ENCODE measurements at places on chromosomes 16 and 17.
A peak's percentile ranks its signal among the peaks of the same experiment; 100 is the strongest.

DNA sequence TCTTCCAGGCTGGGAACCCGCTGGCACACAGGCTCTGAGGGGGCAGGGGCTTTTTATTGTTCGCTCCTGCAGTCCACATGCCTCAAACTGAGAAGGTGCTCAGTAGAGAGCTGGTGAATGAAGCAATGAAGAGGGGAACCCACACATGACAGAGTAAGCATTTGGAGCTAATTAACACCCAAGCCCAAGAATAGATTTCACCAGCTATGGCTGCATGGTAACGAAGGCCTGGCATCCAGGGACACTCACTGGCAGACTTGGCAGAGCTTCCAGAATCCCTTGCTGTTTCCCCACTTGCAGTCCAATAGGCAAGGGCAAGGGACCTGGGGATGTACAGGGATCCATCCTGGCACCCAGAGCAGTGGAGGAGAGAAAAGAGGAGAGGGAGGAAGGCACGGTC is 12.2 kb downstream of the FLOT2 start:
- DNase-seq: no peak

DNA sequence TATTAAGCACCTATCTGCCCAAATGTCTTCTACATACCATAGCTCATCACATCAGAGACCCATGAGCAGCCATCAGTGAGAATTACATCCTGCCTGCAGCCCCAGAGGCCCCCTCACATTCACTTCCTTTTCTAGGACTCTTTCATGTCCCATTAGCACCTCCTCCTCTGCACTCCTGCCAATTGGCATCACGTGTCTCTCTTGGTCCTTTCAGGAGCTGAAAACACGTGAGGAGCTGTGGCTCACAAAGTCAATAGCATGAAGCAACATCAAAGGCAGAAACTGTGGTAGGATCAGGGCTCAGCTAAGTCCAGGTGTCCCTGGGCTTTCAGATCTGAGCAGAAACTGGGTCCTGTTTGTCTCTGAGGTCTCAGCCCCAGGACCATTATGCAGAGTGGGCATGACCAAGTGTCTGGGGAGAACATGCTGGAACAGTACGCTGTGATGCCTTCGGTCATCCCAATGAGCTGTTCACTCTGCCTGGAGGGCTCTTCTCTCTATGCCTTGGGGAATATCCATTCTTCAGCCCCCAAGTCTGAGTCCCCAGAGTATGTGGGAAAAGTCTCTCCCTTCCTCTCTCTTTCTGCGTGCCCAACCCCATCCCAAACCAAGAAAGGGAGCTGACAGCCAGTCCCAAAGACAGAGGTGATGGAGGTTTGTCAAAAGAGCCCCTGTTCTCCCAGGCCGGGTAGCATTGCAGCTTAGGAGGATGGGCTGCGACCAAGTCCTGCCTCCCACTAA is 457.0 kb upstream of the CDH5 start:
- DNase-seq: no peak

DNA sequence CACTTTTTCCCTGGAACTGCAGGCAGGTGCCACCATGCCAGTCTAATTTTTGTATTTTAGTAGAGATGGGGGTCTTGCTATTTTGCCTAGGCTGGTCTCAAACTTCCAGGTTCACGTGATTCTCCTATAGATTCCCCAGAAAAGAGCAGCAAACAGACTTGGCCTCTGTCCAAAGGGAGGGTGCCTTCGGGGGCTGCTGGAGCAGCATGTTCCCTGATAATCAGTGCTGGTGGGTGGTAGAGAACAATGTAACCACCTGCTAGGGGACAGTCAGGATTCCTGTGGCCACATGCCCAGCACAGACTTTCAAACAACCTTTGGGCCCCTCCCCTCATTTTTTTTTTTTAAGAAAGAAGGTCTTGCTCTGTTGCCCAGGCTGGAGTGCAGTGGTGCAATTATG is 14.2 kb upstream of the CCNF start:
- DNase-seq: no peak

DNA sequence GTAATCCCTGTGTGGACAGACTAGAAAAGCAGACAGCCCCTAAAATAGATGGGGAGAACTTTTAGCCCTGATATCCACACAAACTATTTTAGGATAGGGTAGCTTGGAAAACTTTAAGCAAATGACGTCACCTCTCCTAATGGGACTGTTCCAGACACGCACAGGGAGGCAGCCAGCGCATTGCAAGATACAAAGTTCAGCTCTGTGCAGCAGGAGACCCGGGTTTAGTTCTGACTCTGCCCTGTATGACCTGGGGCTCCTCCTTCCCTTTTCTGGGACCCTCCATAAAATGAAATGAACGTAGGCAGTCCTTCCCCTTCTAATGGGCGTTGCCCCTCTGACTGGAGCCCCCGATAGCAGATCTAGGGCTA is 6.3 kb downstream of the ZNF689 start:
- no peak for DNase-seq

- DNase-seq: no peak
Observed at GRCh38 chr16:80947708-80948625, 58.7 kb downstream of the CMC2 start.

- no peak for DNase-seq
Observed at GRCh38 chr16:53932975-53933374, 229.0 kb downstream of the FTO start.

GRCh38 chr16:29306943-29307597 is 99.4 kb downstream of the NPIPB11 start:
- DNase-seq: no peak

DNA sequence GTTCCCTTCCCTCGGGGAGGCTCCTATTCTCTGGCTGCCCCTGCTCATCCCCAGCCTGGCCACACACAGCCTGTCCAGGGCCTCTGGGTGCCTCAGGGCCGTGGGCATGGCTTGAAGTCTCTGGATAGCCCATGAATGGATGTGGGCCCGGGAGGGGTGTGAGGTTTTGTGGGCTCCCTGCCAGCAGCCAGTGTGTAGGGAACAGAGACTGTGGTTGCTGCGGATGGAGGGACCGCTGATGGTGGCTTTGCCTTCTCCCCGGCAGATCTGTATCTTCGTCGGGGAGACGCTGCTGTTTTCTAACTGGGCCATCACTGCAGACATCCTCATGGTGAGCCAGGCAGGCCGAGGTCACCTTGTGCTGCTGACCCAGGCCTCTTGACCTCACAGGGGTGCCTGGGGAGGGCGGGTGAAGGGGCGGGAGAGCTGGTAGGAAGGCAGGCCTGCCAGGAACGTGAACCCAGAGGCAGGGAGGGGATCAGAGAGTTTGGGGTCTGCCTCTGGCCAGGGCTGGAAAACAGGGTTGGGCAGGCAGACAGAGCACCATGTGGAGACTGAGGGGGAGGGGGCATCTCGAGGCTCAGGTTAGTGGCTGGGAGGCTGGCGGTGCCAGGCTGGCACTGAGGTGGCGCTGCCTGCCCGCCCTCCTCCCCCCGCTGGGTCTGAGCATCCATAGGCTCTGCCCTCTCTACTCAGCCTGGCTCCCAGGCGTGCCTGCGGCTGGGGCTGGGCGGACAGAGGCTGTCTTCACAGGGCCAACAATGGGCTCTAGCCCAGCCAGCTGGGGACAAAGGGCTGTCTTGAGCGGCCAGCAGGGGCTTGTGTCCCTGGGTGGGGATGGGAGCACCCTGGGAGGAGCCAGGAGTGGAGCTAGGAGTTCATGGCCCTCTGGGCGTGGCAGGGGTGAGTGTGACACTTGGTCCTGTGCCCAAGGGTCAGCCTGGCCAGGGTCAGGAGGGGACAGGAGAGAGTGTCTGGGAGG is 21.4 kb downstream of the MYBBP1A start:
- DNase-seq: no peak

- no peak for DNase-seq
Observed at GRCh38 chr17:12391468-12391867, 274.2 kb upstream of the MYOCD start.

GRCh38 chr16:29007730-29008593 is 23.1 kb downstream of the LAT start:
- no peak for DNase-seq

- no peak for DNase-seq
Observed at GRCh38 chr16:25013049-25013448, 2.1 kb downstream of the ARHGAP17 start.

GRCh38 chr16:17213025-17213424 is 257.7 kb downstream of the XYLT1 start:
- no peak for DNase-seq

DNA sequence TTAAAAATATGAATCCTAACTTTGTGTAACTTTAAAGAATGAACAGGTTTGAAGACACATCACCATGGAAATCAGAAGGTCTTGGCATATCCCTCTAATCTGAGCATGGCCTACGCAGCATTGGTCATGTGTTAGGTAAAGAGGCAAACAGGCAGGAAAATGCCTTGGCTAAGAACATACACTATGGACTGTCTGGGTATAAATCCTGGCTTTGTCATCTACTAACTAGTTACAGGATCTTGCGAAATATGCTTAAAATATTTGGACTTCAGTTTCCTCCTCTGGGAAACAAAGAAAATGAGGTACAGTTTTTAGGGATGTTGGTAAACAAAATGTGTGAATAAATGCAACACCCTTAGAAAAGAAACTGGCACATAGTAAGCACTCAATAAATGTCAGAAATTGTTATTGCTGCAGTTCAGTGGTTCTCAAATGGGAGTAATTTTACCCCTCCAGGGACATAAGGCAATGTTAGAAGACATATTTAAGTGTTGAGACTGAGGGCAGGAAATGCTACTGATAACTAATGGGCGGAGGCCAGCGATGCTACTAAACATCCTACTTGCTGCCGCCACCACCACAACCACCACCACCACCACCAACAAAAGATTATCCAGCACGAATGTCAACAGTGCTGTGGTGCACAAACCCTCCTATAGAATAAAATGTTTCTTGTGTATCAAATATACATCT is 770.8 kb upstream of the SOX9 start:
- DNase-seq: no peak

GRCh38 chr16:12083631-12084030 is 107.1 kb downstream of the SNX29 start:
- DNase-seq: no peak

GRCh38 chr16:69840975-69841374 is 78.8 kb downstream of the WWP2 start:
- no peak for DNase-seq

DNA sequence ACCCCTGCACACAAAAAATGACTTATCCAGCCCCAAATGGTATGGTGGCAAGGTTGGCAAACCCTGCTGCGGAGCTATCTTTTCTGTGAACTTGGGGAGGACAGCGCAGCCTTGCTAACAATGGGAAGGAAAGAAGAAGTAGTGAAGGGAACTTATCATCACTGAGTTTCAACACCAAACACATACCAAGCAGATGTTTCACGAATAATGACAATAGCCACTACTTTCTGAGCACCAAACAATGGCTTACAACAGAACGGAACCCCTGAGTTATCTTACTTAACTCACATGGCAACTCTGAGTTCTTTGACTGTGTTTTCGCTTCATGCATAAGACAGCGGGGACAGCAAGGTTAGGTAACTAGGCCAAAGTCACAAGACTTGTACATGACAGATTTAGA is 148.9 kb downstream of the XYLT1 start:
- no peak for DNase-seq

DNA sequence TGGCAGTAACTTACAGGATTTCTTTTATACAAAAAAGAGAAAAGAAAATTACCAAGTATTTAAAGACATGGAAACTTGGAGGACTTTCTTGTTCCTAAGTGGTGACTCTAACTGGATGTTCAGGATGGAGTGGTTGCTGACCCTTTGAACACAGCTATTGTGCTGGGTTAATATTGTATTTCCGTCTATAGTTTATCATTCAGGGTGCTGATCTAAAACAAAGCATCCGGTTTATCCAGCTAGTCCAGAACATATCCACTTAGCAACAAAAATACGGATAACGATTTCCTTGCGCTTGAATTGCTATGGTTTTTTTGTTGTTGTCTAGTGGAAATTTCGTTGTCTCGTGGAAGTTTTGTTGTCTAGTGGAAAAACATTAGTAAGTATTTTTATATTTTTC is 38.2 kb downstream of the SNTB2 start:
- no peak for DNase-seq

DNA sequence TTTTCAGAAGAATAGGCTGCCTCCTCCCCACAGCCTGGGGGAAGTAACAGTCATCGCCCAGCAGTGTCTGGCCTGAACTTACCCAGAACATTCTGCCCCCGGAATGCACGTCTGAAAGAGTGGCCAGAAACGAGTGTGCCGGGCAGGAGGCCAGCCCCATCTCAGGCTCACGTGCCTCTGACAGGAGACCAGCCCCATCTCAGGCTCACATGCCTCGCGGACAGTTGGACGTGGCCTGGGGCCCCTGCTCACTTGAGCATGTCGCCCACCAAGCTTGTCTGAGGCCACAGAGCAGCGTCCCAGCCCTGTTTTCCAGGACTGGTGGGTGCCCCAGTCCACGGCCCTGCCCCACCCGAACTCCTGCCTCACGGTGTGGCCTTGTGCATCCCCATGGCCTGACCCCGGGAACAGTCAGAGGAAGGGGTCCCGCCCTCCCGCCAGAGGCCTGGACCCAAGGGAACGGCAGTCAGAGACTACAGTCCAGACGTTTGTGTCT is 16.3 kb upstream of the CDH15 start:
- peak; percentile 43 for DNase-seq

DNA sequence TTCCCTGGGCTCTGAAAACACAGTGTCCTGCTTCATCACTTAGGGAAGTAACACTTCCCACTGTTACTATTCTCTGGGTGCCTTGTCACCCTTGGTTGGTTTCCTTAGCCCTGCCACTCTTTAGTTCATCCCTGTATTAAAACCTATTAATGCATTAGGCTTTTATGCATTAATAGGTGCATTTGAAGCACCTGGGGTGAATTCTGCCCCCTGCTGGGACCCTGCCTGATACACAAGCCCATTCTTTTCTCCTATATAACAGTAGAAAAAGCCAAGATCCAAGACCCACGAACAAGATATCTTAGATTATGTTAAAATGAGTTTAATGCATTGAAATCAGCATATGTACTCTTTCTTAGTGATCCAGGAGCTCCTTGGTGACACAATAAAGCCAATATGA is 235.7 kb downstream of the PMP22 start:
- no peak for DNase-seq

- no peak for DNase-seq
Observed at GRCh38 chr16:67028167-67028695, 718 bp upstream of the CBFB start.

DNA sequence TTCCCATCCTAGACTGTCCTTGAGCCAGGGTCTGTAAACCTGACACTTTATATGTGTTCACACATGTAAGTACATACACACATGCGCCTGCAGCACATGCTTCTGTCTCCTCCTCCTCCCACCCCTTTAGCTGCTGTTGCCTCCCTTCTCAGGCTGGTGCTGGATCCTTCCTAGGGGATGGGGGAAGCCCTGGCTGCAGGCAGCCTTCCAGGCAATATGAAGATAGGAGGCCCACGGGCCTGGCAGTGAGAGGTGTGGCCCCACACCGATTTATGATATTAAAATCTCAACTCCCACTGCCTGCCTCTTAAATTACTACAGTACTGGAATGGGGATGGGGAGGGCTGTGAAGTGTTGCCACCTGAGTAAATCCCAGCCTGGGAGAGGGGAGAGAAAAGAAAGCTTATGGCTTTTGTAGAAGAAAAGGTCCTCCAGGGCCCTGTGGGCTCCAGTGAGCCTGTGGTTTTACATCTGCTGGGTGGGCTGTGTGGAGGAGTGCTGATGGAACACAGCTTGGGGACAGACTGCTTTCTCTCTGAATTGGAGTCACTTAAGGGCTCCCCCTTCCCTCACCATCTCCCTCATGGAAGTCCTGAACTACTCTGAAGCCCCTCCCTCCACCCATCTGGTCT is 990 bp upstream of the WNK4 start:
- no peak for DNase-seq

All from muscle of arm (tissue), 14 donors.